ENCODE measurements at places on chromosomes 11 and 22.
A peak's percentile ranks its signal among the peaks of the same experiment; 100 is the strongest.

DNA sequence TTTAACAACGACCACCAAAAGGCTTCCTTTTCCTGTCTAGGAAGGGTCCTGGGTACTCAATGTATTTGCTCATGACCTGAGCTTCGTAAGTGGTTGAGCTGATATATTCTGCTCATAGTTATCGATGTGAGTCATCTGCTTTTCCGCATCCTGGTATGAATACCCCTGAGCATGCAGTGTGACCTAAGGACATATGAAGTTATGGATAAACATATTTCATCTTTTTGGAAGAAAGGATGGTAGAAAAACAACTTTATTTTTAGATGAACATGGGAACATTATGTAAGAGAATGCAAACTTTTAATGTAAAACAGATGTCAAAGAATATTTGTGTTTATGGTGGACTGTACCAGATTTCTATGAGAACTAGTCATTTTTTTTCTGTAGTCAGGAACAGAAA lies 28.4 kb downstream of the TRPC6 start:
- DNase-seq: no peak

DNA sequence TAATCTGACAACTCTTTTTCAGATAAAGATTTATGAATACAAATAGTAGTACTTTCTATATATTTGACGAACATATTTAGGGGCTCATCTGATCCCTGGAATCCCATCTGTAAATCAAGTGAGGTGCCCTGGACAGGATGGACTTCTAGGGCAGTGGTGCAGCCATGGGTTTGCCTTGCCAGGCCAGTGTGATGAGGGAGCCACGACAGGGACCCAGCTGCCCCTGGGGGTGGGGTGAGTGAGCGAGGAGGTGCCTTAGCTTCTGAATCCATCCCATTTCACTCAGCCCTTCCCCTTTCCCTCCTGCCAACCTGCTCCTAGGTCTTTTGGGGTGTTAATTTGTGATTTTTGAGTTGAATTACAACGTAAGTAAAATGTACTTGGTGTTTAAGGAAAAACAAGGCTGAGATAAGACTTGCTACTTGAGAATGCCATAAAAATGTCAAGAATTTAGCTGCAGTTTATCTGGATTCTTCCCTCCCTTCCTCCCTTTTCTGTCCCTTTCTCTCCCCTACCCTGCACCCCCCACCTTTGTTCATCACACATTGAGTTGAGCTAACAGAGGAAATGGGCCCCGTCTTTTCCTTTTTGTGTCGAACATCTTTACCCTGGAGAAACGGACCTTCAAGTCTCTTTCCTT lies 60.8 kb downstream of the PPFIBP2 start:
- no peak for DNase-seq

- DNase-seq: no peak
These were observed 173.7 kb downstream of the CEP164 start for GRCh38 chr11:117501237-117501898.

- DNase-seq: no peak
These were observed 530.2 kb downstream of the DLG2 start for GRCh38 chr11:85096939-85097338.

- DNase-seq: no peak
These were observed 12.6 kb downstream of the PRSS23 start for GRCh38 chr11:86812981-86813380.

DNA sequence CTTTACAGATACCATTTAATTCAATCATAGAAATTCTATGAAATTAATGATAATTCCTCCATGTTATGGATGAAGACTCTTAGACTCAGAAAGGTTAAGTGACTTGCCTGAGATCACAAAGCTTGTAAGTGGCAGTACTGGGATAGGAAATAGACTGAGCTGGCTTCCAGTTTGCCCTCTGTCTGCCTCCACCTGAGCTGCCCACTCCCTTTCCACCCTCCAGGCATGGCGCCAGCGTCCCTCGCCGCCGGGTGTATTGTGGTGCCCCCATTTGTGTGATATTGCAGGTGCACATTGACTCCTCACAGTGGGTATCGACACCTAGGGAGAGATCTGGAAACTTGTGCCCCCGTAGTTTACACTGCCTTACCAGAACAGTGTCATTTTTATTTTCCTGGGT lies 9.4 kb upstream of the RPS3 start:
- DNase-seq: no peak

DNA sequence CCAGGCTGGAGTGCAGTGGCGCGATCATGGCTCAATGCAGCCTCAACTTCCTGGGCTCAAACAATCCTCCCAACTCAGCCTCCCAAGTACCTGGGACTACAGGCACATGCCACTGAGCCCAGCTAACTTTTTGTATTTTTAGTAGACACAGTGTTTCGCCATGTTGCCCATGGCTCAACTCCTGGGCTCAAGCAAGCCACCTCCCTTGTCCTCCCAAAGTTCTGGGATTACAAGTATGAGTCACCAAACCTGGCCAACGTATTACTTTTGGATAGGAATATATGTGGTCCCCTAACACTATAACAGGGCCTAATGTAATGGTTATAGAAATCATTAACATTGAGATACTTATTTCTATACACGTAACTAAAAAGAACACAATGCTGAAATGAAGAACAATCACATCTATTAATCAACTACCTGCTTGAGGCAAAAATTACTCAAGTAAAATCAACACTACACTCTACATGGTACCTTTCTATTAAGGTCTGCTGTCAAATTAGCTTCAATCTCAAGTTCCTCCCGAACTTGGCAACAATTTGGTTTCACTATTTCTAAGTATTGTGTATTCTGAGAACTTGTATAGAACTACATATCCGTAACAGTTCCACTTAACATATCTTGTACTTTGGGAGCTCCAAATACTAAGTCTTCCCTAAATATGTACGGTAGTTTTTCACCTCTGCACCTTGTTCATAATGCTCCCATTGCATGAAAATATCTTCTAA lies 124.9 kb downstream of the FCHSD2 start:
- DNase-seq: no peak

GRCh38 chr11:77300695-77301094 lies 791 bp downstream of the GDPD4 start:
- DNase-seq: no peak

DNA sequence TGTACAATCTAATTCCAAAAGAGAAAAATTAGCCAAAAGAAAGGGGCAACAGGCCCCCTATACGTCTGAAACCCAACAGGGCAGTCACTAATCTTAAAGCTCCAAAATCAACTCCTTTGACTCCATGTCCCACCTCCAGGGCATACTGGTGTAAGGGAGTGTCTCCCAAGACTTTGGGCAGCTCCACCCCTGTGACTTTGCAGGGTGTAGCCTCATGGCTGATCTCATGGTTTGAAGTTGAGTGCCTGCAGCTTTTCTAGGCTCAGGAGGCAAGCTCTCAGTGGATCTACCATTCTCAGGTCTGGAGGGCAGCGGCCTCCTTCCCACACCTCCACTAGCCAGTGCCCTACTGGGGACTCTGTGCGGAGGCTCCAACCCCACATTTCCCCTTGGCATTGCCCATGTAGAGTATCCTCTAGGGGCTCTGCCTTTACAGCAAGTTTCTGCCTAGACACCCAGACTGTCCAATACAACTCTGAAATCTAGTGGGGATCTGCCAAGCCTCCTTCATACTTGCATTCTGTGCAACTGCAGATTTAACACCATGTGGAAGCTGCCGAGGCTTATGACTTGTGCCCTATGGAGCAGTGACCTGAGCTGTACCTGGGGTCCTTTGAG lies 94.5 kb downstream of the TRIM29 start:
- DNase-seq: peak; percentile 20

- DNase-seq: no peak
These were observed 72.4 kb downstream of the PANX1 start for GRCh38 chr11:94201004-94201465.

- DNase-seq: no peak
These were observed 26.3 kb upstream of the HIKESHI start for GRCh38 chr11:86275493-86276370.

GRCh38 chr11:17694494-17695110 lies 24.8 kb upstream of the MYOD1 start:
- no peak for DNase-seq

DNA sequence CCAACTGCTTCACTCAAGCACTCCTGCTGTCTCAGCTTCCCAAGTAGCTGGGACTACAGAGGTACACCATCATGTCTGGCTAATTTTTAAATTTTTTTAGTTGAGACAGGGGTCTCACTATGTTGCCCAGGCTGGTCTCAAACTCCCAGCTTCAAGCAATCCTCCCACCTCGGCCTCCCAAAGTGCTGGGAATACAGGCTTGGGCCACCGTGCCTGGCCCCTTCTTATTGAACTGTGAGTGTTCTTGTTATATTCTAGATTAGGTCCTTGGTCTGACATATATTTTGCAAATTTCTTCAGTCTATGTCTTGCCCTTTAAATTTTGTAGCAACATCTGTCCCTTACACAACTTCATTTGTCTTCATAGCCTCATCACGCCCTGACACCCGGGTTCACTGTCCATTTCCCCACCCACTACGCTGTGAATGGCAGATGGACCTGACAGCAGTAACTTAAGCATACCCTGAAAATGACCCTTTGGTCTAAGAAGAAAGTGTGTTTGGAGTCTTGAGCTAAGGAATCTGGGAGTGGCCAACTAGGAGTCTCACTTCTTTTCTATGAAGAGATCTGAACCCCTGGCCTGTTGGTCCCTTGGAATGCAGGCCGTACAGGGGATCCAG lies 4.2 kb upstream of the FAM118A start:
- no peak for DNase-seq

DNA sequence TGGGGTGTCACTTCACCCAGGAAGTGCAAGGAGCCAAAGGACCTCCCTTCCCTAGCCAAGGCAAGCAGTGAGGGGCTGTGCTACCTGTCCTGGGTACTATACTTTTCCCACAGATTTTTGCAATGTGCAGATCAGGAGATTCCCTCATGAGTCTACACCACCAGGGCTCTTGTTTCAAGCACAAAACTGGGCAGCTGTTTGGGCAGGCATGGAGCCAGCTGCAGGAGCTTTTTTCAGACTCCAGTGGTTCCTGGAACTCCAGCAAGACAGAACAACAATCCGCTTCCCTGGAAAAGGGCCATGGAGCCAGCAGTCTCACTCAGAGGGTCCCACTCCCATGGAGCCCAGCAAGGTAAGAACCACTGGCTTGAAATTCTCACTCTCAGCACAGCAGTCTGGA lies 1649.6 kb downstream of the LRRC4C start:
- DNase-seq: no peak

- no peak for DNase-seq
These were observed 98.6 kb downstream of the FEZ1 start for GRCh38 chr11:125397421-125397820.

DNA sequence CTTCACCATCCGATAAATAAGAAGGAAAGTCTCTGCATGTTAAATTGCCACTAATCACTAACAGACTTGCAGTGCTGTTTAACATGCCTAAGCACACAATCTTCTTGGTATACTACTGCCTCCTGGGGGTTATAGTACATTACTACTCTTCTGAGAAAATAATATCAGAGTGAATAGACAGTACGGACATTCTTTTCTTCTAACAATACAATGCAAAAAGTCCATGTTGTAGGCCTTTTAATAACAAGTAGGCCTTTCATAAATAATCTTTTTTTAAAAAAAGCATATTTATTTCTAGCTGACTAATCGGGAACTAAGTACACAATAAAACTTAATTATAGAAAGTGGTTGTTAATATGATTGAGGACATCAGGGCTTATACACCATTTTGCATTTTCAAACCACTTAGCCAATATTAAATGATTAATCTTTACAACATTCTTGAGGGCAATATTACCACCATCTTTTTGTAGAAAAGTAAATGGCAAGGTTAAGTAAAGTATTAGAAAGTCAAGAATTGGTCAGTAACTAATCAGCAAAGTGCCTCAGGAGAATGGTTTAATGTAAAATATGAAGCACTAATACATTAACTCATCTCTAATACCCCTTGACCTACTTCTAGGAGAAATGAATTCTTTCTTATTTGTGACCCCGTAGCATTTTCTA lies 84.7 kb downstream of the TTC28 start:
- DNase-seq: no peak
